ENCODE measurements at places on chromosomes 5 and 9. TPM values are rescaled to one million over a fixed set of nuclear protein-coding genes. Genes with fewer than 3 reads are reported as not detected.

The IL3 gene
- polyA plus RNA-seq: not detected

The ZBTB5 gene
- polyA plus RNA-seq: 12.6 TPM

The CDKN2B-AS1 gene
- polyA plus RNA-seq: 0.59 TPM

The TAF11L10 gene
- not detected for polyA plus RNA-seq

- DNase-seq: no peak
Observed at GRCh38 chr5:109186759-109187158, 223.0 kb downstream of the PJA2 start.

GRCh38 chr9:17905781-17906175 lies 326.9 kb downstream of the SH3GL2 start:
- no peak for DNase-seq

DNA sequence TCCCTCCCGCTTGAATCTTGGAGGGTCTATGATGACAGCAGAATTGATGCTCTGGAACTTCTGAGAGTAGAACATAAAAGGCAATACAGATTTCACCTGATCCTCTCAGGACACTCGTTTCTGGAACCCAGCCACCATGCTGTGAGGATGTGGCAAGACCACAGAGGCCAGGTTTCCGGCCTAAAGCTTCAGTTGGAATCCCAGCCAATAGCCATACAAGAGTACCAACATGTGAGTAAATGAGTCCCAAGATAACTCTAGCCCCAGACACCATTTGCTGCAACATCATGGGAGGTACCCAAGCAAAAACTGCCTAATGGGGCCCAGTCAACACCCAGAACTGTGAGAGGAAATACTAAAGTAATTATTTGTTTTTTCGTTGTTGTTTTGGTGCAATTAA lies 65.7 kb upstream of the MARCHF11 start:
- no peak for DNase-seq

- DNase-seq: no peak
Observed at GRCh38 chr9:134942011-134942787, 24.5 kb upstream of the FCN1 start.
